Right ventricle myocardium inferior (tissue), 1 donor: ENCODE measurements at places on chromosomes 1 and 21.

- no peak for DNase-seq
These were observed 29.9 kb upstream of the SAMD13 start for GRCh38 chr1:84271441-84272151.

DNA sequence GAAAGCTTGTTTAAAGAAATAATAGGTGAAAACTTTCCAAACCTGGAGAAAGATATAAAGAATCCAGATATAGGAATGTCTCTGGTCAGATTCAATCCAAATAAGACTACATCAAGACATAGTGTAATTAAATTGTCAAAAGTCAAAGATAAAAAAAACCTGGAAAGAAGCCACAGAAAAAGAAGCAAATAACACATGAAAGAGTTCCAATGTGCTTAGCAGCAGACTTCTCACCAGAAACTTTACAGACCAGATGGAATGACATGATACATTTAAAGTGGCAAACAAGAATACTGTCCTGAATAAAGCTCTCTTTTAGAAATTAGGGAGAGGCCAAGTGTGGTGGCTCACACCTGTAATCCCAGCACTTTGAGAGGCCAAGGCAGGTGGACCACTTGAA is 1039.9 kb downstream of the KCNT2 start:
- no peak for DNase-seq

- no peak for DNase-seq
These were observed 99.4 kb downstream of the SUSD4 start for GRCh38 chr1:223264529-223264928.

- DNase-seq = no peak
These were observed 6.8 kb downstream of the RRAGC start for GRCh38 chr1:38852780-38853179.

DNA sequence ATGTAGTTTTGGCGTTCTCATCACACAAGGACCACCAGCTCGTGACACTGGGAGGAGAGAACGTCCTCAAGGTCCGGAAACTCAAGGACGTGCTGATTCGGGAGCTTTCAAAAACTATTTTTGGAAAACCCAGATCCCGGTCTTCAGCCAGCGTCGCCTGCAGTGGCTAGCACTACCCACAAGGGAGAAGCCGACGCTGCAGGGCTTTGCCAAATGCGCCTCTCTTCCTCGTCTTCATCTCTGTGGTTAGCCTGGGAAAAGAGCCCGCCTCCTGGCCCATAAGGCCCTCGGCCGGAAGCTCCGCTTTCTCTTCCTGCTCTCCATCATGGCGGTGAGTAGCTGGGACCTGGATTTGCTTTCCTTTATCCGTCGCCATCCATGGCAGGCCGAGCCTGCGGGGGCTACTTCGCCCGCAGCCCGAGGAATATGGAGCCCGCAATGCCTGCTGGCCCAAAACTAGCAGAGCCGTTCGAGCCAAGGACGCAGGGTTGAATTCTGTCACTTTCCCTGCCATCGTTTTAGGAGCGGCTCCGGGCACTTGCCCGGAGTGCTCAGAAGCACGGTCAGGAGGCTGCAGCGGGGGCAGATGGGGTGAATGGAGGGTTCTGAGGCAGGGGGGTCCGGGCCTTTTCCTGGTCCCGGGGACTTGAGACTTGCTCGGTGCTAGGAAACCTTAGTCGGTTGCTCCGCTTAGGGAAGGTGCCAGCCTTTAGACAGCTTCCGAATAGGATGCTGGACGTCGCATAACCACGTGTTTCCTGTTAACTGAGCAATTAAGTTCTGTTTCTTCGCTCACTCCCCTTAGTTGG is at the start of gene RPL11:
RPL11 (plus strand) TSS at position 308 of the 809 bp plus-strand sequence; CDS start at position 326, 18 bp downstream.
- DNase-seq = peak; percentile 95

DNA sequence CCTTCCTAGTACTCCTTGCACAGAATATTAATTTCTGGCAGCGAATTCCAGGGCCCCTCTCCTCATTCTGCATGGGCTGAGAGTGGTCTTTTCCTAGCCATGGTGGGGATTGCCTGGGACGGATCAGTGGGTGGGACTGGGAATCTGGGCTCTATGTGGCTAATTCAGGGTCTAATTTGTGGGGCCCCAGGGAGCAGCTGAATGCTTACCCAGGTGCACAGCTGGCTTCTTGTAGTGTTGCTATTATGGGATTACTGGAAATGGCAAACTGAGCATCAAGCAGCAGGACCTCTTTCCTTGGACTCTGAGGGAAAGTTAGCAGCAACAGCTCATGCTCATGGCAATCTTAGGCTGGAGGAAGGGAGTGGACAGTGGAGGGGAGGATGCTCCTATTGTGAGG is 187.1 kb upstream of the CACNA1E start:
- no peak for DNase-seq

- no peak for DNase-seq
These were observed 91.6 kb downstream of the GALNT2 start for GRCh38 chr1:230158415-230159291.

GRCh38 chr1:203267347-203267846 is 37.9 kb upstream of the BTG2 start:
- peak; percentile 86 for DNase-seq

DNA sequence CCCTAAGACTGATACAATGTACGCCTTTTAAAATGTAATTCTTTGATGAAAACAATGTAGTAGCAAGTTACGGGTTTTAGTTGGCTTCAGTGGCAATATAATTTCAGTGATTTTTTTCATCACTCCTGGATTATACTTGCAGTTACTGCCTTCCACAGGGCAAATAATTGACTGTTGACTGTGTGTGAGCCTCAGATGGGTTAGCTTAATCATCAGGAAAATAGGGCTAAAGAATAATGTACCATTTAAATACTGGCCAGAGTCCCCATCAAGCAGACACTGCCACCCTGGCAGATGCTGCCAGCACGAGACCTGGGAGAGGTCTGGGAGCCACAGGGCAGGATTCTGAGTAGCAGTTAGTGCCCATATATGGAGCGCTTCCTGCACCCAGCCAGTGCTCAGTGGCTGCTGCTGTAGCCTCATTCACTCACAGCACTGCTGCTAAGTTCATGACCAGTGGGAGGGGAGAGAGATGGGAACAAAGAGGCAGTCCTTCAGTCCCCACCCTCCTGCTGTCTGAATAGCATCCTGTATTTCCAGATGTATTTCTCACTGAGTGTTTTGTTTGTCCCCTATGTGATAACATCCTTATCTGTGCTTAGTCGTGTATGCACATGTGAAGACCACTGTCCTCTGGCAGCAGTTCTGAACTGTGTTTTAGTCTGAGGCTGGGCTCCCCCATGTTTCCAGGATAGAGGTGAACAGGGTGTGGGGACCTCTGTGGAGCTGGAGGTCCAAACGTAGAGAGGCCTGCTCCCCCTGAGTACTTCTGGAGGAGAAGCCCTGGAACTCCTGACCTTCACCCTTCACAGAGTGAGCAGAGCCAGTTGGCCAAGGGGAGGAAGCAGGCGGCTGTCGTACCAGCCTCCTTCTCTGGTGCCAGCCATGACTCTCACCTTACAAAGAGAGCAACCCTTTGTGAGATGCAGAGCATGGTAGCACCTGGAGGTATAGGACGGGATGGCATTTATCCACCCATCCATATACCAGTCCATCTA is 80.4 kb downstream of the ADARB1 start:
- no peak for DNase-seq

- peak; percentile 21 for DNase-seq
These were observed 3.3 kb downstream of the C21orf58 start for GRCh38 chr21:46320331-46320801.
